Stimulated activated CD8-positive, alpha-beta memory T cell treated with anti-CD3 and anti-CD28 coated beads, Interleukin-4, amount 100 ng/mL, for 4 hours (primary cell): ENCODE measurements at places on chromosomes 4 and X.

- DNase-seq: no peak
Measured at GRCh38 chr4:72846280-72847111, 223.0 kb downstream of the COX18 start.

DNA sequence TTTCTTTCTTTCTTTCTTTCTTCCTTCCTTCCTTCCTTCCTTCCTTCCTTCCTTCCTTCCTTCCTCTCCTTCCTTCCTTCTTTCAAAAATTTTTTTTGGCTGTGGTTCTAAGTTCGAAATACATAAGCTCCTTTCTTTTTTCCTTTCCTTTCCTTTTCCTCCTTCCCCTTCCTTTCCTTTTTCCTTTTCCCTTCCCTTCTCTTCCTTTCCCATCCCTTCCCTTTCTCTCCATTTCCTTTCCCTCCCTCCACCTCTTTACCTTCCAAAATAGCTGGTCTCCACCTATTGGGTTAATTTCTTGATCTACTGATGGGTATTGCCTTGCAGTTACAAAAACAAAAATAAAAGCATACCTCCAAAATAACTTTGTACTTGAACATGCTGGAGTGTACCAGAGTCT, 73.4 kb upstream of the GPRIN3 start:
- no peak for DNase-seq

GRCh38 chr4:156771171-156771837, 200.3 kb downstream of the PDGFC start:
- DNase-seq: no peak

DNA sequence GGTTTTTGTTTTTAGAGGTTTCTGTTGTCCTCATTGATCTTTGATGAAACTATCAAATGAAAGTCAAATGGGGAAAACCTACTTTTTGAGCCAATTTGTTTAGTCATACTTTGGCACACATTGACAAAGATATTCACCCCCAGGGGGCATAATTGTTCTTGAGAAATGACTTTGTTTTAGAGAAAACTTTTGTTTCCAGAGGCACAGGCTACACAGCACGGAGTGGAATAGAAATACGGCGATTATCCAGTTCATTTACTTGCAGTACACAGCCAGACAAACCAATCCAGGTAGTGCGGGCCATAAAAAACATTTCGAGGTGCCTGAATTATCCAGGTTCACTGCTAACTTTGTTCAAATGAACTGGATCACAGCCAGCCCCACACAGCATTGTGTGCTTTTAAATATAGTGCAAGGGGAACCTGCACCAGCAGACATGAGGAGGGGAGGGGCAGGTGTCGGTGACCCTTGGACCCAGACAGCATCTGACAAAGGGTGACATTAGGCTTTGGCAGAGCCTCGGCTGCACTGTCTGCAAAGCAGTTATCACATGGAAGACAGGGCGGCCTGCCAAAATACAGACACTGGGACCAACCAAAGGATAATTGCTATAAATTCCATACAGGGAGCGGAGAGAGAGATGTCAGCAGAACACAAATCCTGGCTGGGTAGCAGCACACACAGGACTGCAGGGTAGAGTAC, 179.6 kb upstream of the NOCT start:
- no peak for DNase-seq

DNA sequence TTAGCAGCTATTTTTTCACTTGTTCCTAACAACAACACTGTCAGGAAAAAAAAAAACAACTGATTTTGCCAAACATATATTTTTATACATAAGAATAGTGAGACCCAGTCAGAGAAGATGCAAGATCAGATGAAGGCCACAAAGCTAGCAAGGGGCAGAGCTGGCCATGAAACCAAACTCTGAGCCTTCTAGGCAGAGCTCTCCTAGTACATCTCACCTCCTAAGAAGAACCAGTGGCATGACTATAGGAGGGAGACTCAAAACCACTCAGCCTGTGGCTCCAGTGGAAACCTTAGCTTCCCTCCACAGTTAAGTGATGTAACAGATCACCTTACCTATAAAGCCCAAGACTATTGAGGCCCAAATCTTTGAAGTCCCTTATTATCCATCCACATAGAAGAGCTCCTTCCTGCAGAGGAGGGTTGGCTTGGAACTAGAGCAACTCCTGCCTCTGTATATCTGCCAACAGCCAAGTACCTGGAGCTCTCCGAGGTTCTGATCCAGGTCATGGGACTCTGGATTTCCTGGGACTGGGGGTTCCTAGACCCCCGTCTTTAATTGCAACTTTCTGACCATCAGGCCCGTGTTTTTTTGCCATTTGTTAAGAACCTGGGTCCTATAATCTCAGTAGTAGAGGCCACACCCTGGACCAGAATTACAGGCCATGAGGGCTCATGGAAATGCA, 136.5 kb downstream of the SH3KBP1 start:
- no peak for DNase-seq

DNA sequence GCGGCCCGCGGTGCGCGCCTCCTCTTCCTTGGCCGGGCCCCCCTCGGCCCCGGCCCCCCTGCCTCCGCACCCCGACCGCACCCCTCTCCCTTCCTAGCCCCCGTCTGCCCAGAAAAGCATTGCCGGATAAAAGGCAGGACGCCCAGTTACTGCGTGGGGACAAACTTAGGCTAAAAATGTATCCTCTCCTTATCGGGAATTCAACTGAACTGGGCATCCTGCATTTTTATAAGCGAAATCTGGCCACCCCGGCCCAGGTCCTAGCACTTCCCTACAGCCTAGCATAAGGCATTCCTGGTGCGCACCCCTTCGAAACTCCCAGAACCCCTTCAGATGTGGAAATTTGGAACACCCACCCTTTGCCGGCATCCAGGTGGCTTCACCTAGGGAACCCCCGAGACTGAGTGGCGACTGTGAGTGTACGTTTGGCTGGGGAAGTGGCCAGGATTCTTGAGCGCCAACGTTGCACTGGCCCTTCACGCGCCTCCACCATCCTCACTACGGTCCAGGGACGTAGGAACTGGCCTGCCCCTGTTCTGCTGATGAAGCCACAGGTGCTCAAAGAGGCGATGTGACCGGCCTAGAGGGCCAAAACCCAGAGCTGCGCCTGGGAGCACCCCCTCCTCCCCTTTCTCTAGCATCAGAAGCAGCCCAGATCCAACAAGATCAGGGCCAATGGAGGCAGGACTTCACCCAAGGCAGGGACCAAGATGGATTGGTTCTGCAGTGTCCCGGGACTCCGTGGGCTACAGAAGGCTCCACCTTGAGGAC, 5.7 kb upstream of the RNF4 start:
- DNase-seq: no peak

DNA sequence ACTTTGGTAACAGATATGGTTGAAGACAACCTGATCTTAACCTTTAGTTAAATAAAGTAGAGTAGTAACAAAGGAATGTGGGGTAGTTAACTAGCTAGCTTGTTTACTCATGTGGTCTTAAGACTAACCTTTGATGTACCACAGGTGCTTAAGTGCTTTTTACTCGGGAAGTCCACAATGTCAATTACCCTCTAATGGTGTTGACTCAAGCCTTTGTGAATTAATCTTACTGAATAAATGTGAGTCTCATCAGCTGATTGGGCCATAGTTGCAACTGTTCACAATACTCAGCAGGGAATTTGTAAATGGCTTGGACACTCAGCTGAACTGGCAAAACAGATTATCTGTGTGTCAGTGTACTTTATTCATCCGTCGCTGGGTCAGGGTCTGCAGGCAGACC, 119.0 kb upstream of the UGT8 start:
- DNase-seq: no peak

DNA sequence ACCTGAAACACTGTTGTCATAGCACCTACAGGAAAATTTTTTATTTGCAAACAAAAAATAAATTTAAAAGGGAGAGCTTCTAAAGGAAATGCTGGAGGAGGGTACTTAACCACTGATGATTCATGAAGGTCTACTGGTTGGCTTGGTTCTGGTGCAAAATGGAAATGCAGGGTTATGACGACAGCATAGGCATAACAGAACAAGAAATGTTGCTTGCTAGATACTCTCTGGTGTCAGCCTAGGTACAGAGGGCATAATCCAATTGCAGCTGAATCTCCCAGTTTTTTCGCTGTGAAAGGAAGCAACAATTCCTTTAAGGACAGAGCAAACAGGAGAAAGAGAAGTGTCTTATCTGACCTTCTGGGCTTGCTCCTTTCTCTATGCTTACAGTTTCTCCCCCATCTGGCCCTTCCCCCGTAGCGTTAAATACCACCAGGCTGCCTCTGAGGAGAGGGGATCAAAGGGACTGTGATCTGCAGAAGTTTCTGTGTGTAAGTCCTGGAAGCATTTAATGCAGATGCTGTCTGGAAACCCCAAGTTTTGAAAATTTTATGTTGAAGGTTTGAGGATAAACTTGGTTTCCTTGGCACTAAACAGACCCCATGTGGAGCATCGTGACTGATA, 23.7 kb upstream of the CASK start:
- no peak for DNase-seq

- DNase-seq: no peak
Measured at GRCh38 chrX:37302569-37302968, 46.6 kb upstream of the PRRG1 start.

DNA sequence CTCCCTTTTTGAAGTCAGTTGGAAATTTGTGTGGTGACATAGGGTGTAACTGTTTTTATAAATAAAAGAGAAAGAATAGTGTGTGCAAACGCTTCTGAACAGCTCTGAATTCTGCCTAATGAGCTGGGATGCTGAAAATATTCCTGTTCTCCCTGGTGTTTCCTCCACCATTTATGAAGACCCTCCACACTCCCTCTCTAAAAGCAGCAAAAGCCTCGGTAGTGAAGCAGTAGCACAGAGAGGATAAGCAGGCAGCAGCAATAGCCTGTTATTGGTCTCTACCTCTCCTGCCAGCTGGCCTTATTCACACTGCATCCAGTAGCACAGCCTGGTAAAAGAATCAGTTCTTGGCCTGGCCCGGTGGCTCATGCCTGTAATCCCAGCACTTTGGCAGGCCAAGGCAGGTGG, 406.1 kb downstream of the IQCM start:
- DNase-seq: no peak

DNA sequence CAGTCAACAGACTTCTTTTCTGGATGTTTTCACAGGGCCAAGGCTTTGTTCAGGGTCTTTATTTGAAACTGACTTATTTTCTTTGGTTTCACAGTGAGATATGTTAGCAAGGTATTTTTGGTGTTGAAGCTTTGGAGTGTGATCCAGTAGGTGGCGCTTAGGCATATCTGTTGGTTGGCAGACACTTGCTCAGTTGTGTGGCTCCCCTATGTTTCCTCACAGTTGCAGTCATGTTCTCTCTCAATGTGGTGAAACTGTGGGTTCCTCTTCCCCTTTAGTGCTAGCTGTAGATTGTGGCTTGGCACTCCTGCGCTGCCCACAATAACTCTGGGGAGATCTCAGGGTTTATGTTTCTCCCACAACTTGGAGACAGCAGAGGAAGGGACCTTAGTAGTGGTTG, 460.8 kb downstream of the SLITRK2 start:
- no peak for DNase-seq

DNA sequence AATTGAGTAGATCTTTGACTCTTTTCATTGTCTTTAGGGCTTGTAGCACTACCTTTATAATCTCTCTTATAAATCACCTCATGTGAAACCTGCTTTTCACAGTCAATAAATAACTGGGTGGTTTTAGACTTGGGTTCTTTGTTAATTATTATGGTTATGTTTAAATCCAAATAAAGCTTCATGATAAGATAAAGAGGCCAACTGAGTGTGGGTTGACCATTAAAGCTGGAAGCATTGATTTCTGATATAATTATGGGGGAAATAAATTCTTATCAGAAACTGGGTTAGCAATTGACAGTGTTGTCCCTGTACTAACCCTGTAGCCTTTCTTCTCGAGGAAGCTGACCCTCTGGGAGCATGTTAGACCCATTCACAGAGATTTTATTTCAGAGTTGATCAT, 384.7 kb upstream of the LCORL start:
- no peak for DNase-seq

DNA sequence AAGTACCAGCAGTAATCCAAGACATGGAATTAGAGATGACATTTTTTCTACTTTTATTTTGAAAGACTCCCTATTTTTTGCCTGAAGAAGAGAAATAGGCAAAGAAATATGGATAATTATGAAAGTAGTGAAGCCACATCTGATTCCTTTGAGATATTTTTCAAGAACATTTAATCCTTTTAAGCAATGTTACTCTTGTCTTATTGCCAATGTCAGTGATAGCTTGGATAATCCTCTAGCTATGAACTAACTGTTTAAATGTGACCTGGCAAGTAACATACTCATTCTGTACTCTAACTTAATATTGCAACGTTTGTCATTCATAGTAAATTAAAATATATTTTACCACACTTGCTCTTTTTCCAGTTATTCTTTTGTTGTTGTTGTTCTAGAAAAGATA, 181.3 kb downstream of the VEGFC start:
- DNase-seq: no peak
